ENCODE measurements at places on chromosomes 5 and 9.

- DNase-seq, result no peak
Observed at GRCh38 chr5:63043792-63044191, 465.2 kb downstream of the LRRC70 start.

GRCh38 chr5:10892911-10893215 is 131.8 kb upstream of the DAP start:
- no peak for DNase-seq

DNA sequence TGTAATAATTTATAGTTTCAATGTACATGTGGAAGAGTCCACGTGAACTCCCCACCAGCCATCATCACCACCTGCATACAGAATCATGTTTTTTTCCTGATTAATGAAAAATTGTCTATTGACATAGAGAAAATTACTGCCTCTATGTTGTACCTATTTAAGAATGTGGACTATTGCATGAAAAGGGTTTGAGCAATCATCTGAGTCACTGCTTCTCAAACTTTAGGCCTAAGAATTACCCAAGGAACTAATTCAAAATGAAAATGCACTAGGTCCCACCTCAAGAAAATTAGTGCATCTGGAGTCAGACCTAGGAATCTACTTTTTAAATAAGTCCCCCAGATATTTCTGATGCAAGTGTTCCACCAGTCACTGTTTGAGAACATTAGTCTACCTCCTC is 709.3 kb downstream of the MAT2B start:
- no peak for DNase-seq

DNA sequence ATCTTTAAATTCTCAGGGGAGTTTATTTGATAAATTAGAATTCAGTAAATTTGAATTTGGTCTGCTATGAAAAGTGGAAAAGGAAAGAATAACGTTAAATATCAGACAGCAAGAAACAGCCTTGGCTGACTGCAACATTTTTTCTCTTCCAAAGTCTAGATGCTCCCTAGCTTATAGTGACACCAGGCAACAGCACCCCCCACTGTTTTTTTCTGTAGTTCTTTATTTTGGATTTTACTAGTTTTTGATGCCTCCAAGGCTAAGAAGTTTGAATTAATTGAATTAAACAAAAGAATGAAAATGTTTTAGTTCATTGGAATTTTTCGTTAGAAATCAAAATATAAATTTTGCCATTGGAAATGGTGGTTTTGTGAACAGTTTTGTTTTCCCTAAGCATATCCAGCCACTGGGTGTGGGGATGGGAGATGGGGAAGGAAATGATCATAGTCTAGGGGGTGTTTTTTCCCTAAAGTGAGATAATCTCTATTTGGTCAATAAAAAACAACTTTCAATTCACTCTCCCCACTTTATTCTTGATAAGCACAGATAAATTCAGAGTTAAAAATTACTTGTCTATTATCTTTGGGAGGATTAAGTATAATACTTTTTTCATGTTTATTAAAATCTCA is 199.3 kb upstream of the CD180 start:
- no peak for DNase-seq

DNA sequence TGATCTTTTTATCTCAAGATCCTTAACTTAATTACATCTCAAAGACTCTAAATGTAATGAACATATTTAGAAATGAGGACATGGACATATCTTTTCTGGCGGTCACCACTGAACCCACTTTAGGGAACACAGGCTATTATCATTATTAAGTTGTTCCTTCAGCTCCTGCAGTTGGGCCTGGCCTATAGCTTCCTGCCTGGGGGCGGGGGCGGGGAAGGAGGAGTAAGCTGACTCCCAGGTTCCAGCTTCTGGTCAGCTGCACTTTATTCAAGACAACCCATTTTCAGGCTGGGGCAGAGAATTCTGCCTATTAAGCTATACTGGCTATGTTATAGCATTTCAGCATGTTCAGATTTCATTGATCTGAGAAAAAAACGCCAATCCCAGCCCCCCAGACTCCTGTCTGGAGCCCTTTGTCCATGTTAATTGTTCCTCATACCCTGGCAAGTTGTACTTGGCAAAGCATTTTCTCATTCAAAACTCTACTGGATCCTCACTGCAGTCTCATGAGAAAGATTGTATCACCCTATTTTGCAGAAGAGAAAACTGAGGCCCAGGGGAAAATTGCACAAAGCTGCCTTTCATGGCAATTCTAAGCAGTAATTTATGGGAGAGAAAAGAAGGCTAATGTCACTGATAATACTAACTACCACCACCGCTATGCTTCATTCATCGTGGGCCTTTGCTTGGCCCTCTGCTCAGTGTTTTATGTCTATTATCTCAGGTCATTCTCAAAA is 25.1 kb downstream of the COL15A1 start:
- no peak for DNase-seq

DNA sequence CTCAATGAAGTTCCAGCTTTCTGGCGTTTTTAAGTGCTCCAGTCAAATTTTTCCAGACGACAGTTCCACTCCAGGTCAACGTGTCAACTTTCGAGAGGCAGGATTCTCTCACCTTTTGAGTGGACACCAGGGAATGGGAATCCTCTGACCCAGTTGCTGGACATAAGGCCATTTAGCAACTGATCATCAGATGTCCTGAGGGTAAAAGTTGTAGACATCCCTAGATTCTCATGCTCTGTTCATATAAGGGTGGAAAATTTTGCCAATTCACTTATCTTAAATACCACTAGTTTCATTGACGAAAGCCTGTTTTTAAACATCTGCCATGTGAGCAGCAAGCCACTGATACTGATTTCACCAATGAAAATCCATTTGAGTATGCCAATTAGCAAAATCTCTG is 275.5 kb downstream of the MAST4 start:
- DNase-seq, result no peak

DNA sequence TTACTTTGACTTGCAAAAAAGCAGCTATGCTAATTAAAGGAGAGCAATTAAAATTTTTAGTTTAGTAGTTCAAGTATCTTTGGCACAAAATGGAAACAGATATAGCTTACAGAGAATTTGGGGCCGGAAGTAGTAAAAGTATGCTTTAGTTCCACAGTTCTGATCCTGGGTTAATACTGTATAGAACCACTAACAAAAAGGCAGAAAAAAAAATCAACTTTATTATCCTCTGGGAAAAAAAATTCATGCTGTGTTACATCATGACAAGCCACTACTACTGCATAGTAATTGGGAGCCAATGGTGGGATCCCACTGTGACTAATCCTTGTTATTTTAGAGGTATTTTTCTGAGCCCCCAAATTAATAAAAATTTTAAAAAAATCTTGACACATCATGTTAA is 246.8 kb upstream of the PRDM9 start:
- DNase-seq, result no peak

DNA sequence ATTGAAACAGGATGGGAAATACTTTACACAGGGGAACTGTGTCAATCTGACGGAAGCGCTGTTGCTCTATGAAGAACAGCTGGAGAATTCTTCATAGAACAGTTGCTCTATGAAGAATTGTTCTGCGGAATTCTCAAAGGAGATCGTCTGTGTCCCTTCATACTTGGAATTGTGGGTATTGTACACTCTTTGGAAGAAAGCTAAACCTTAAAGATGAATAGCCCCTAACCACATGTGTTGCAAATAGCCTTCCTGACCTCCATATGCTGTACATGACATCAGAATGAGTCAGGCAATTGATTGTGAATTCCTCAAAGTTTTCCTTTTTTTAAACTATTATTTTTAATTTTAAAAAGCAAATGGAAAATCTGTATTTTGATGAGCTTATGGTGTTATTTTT is 15.6 kb downstream of the NIM1K start:
- no peak for DNase-seq

DNA sequence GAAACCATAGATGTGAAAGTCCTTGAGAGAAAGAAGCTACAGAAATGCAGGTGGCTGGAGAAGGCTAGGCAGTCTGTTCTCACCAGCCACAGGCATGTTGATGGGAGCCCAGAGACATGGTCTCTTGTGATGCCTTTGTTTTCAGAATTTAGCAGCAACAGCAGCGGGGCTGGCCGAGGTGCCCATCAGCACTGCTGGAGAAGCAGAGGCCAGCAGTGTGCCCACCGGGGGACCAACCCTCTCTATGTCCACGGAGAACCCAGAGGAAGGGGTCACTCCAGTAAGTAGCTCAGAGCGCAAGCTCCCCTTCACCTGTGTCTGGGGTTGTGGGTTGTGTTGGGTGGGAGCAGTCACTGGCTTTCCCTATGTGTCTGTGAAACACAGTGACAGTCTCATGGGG is 59.6 kb downstream of the COL15A1 start:
- no peak for DNase-seq

DNA sequence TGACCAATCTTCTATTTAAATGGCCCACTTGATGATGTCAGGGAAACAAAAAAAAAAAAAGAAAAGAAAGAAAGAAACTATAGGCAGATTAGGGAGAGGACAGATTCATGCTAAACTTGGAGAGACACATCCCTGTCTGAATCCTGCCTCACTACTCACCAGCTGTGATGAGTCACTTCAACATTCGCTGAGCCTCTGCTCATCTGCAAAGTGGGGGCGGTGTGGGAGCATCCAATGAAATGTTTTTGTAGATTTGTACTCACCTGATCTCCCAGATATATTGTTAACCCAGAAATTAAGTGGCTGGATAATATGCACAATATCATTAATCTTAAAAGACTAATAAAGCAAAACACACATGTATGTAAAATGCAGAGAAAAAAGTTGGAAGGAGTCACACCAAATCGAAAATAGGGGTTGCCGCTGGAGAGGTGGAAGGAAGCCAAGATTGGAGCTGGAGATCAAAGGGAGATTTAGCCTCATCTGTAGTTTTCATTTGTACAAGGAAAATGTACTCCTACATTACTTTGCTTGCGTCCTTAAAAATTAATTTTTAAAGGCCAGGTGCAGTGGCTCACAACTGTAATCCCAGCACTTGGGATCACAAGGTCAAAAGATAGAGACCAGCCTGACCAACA is 17.0 kb upstream of the ERGIC1 start:
- no peak for DNase-seq

- DNase-seq, result no peak
Observed at GRCh38 chr5:65483546-65484346, 2.0 kb upstream of the ADAMTS6 start.

GRCh38 chr5:133362438-133362837 is 249.9 kb downstream of the FSTL4 start:
- DNase-seq, result no peak

GRCh38 chr9:84945878-84946538 is 276.5 kb downstream of the NTRK2 start:
- no peak for DNase-seq

- no peak for DNase-seq
Observed at GRCh38 chr5:142874540-142874939, 104.4 kb downstream of the ARHGAP26 start.

DNA sequence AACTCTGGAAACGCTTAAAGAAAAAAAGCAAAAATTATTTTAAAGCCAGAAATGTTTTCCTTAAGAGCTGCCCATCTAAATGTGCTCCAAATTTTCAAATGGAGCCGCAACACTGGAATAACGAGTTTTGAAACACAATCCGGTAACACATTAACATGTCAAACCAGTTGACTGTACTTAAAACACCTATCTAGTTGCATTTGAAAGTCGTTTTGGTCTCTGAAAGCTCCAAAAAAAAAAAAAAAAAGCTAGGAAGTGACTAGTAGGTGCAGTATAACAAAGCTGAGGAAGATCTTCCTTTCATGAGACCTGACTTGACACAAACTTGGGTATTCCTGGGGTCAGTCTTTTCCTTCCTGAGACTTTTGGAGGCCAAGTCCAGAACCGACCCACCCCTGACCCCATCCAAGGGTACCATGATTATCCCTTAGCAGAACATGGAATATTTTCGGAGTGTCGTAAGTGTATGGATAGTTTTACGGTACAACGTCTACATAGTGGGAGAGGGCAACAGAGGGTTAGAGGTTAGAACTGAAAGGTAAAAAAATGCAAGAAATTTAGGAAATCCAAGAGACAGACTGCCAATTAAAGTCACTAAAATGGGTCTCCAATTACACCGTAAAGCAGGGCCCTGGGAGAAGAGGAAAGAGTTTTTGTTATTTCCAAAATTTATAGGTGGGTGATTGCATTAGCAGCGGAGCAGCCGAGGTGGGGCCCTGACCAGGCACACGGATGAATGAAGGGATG is 812 bp downstream of the CETN3 start:
- DNase-seq, result no peak

DNA sequence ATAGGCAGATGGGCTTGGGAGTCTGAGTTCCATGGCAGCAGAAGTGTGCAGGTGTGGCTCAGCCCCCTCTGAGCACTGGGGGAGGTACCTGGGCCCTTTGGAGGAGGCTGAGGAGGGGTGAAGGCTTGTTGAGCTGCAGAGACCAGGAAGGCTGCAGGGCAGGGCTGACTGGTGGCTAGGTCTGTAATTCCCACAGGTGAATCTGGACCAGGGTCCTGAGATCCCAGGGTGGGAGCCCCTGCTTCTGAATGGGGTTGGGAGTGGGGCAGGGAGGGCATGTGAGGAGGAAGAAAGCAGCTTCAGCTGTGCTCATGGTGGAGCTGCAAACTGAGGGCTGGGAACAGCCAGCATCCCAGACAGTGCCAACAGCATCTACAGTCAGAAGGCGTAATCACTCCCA is 111.1 kb downstream of the CACNA1B start:
- DNase-seq, result no peak

- no peak for DNase-seq
Observed at GRCh38 chr9:6876195-6876894, 118.6 kb downstream of the KDM4C start.

- DNase-seq, result no peak
Observed at GRCh38 chr5:394671-395155, 48.3 kb upstream of the EXOC3 start.

GRCh38 chr9:69036799-69037198 is 1.2 kb downstream of the FXN start:
- DNase-seq, result no peak

- no peak for DNase-seq
Observed at GRCh38 chr5:173880306-173880985, 7.7 kb upstream of the CPEB4 start.

- no peak for DNase-seq
Observed at GRCh38 chr5:113713051-113713450, 199.6 kb downstream of the YTHDC2 start.

DNA sequence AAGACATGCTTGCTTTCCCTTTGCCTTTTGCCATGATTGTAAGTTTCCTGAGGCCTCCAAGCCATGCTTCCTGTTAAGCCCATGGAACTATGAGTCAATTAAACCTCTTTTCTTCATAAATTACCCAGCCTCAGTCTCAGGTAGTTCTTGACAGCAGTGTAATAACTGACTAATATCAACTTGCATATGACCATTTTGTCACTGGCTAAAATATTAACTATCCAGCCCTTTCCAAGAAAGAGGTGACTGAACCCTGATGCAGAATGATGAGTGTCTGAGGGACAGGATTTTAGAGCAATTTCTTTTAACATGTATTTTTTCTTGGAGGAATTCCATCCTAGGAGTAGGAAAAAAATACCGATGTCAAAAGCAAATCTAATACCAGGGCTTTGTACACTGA is 266.1 kb downstream of the SEMA5A start:
- DNase-seq, result no peak
